ENCODE measurements at places on chromosomes 7 and 10. TPM values are rescaled to one million over a fixed set of nuclear protein-coding genes. Genes with fewer than 3 reads are reported as not detected.

The AMPH gene
- total RNA-seq: 8.8 TPM

The CASTOR2 gene
- total RNA-seq: 27.1 TPM

The MPP7 gene
- total RNA-seq: 38.0 TPM

The PCLO gene
- total RNA-seq: 0.52 TPM

The MALRD1 gene
- total RNA-seq: 2.4 TPM

The ZNF727 gene
- 5.6 TPM for total RNA-seq

The SLC18A3 gene
- not detected for total RNA-seq

DNA sequence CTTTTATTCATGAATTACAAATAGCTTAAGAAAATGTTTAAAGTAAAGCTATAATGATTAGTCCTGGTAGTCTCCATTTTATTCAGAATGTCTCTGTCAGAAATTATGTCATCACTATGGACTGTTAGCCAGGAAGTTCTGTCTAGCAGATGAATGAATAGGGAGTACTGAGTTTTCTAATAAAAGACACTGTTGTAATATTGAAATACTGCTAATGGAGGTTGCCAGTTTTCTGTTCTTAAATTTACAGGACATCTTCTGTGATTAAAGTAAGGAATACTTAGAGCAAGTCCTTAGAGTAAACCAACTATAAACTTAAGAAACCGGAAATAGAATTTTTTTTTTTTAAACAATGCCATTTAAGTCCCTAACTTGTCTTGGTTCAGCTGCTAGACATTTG lies 309.8 kb downstream of the ADK start:
- no peak overlapping the region for H3K4me3 ChIP-seq
- no peaks in the 10 kb centered on the region for H3K36me3 ChIP-seq
- H3K27me3 ChIP-seq: no peaks in the 10 kb centered on the region

DNA sequence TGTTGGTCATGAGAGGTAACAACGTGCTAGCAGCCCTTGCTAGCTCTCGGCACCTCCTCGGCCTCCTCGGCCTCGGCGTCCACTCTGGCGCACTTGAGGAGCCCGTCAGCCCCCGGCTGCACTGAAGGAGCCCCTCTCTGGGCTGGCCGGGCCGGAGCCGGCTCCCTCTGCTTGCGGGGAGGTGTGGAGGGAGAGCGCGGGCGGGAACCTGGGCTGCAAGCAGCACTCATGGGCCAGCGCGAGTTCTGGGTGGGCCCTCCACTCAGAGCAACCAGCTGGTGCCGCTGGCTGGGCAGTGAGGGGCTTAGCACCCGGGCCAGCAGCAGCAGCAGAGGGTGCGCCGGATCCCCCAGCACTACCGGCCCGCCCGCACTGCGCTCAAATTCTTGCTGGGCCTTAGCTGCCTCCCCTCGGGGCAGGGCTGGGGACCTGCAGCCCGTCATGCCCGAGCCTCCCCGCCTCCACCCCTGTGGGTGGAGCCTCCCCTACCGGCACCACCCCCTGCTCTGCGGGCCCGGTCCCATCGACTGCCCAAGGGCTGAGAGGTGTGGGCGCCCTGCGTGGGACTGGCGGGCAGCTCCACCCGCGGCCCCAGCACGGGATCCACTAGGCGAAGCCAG lies 96.1 kb downstream of the PAXIP1 start:
- no peak overlapping the region for H3K27ac ChIP-seq
- H3K27me3 ChIP-seq: no peaks in the 10 kb centered on the region
- no peak overlapping the region for H3K4me3 ChIP-seq
- H3K36me3 ChIP-seq: no peaks in the 10 kb centered on the region
- DNase-seq: no peak
- H3K4me1 ChIP-seq: no peaks in the 10 kb centered on the region

DNA sequence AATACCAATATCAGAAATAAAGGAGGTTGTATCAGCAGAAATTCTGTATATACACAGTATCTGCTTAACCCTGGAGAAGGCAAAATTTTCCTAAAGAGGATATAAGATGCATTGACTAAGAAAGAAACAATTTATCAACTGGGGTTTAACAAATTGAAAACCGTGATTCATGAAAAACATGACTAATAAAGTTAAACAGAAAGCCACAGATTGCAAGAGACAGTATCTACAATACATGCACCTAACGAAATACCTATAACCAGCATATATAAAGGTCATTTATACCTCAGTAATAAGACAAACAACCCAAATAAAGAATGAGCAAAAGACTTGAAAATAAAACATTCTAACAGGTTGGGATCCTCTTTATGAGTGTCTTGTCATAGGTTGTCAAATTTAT lies 101.8 kb downstream of the IQUB start:
- no peak overlapping the region for H3K4me3 ChIP-seq
- H3K36me3 ChIP-seq: no peaks in the 10 kb centered on the region
- H3K27ac ChIP-seq: no peak overlapping the region
- no peaks in the 10 kb centered on the region for H3K4me1 ChIP-seq
- no peaks in the 10 kb centered on the region for H3K27me3 ChIP-seq

GRCh38 chr7:18995270-18995671 lies 122.2 kb downstream of the TWIST1 start:
- H3K4me1 ChIP-seq: no peaks in the 10 kb centered on the region
- no peaks in the 10 kb centered on the region for H3K36me3 ChIP-seq
- no peak overlapping the region for H3K27ac ChIP-seq
- H3K4me3 ChIP-seq: no peak overlapping the region

- no peaks in the 10 kb centered on the region for H3K4me1 ChIP-seq
- no peak overlapping the region for H3K27ac ChIP-seq
- no peak for DNase-seq
- no peaks in the 10 kb centered on the region for H3K36me3 ChIP-seq
These were observed 75.3 kb upstream of the TAS2R16 start for GRCh38 chr7:123070702-123071286.

- H3K4me3 ChIP-seq: peak overlapping the region; percentile 90
- H3K4me1 ChIP-seq: no peaks in the 10 kb centered on the region
- H3K27ac ChIP-seq: no peak overlapping the region
- DNase-seq: no peak
- H3K27me3 ChIP-seq: no peaks in the 10 kb centered on the region
These were observed 1.1 kb downstream of the ZNF777 start for GRCh38 chr7:149459540-149460452.

DNA sequence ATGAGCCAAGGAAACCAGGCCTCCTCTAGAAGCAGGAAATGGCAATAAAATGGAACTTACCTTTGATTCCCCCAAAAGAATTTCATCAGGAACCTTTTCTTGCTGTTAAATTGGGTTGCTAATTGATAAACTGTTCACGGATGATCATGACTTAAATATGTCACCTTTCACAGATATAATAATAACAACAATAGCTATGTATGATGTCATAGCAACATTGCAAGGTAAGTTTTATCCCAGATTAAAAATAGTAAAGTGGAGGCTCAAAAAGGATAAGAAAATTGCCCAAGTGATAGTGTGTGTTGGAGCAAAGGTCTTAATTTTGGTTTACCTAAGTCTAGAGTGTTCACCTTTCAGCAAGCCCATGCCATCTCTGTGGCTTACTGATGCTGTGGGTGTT lies 357.6 kb upstream of the CELF2 start:
- H3K4me1 ChIP-seq: no peaks in the 10 kb centered on the region
- DNase-seq: no peak
- H3K27me3 ChIP-seq: no peaks in the 10 kb centered on the region
- H3K4me3 ChIP-seq: no peak overlapping the region

- H3K4me1 ChIP-seq: peaks cover 10% of the 10 kb centered on the region
- peak; percentile 69 for DNase-seq
- H3K36me3 ChIP-seq: no peaks in the 10 kb centered on the region
These were observed 109.3 kb downstream of the TCF7L2 start for GRCh38 chr10:113059371-113059780.

- no peak for DNase-seq
- H3K4me1 ChIP-seq: no peaks in the 10 kb centered on the region
- H3K36me3 ChIP-seq: no peaks in the 10 kb centered on the region
- no peak overlapping the region for H3K4me3 ChIP-seq
These were observed 546.6 kb downstream of the INHBA start for GRCh38 chr7:41156268-41156667.

- H3K27ac ChIP-seq: no peak overlapping the region
- no peaks in the 10 kb centered on the region for H3K27me3 ChIP-seq
- no peak for DNase-seq
- H3K4me1 ChIP-seq: no peaks in the 10 kb centered on the region
- H3K4me3 ChIP-seq: no peak overlapping the region
These were observed 178.3 kb upstream of the AUTS2 start for GRCh38 chr7:69419934-69420333.

- H3K4me3 ChIP-seq: no peak overlapping the region
- H3K4me1 ChIP-seq: no peaks in the 10 kb centered on the region
- DNase-seq: no peak
- H3K36me3 ChIP-seq: no peaks in the 10 kb centered on the region
- H3K27me3 ChIP-seq: no peaks in the 10 kb centered on the region
These were observed 132.2 kb upstream of the PLXNA4 start for GRCh38 chr7:132708470-132708869.

DNA sequence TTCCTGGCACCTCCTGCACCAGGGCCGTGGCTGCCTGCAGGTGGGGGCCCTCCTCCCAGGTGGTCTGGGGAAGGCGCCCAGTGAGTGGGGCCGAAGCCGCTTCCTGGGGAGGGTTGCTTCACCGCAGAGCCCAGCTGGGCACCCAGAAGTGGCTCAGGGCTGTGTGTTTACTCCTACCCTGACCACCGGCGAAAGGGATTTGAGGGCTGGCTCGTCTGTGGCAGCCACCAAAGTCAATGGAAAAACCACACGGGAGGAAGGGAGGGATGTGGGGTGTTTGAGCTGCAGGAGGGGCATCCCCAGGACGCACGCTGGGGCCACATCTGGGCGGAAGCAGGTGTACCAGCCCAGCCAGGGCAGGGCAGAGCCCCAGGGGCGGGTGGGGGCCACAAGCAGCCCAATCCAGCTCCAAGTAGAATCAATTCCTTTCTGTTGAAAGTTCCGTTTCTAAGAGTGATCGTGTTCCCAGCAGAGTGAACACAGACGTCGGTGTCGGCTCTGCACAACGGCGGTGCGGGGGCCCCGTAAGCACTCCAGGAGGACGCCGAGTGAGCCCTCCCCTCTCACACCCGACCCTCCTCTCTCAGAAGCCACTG lies 69.9 kb downstream of the FOXL3 start:
- no peaks in the 10 kb centered on the region for H3K27me3 ChIP-seq
- H3K36me3 ChIP-seq: no peaks in the 10 kb centered on the region
- no peak overlapping the region for H3K27ac ChIP-seq
- H3K4me3 ChIP-seq: no peak overlapping the region

DNA sequence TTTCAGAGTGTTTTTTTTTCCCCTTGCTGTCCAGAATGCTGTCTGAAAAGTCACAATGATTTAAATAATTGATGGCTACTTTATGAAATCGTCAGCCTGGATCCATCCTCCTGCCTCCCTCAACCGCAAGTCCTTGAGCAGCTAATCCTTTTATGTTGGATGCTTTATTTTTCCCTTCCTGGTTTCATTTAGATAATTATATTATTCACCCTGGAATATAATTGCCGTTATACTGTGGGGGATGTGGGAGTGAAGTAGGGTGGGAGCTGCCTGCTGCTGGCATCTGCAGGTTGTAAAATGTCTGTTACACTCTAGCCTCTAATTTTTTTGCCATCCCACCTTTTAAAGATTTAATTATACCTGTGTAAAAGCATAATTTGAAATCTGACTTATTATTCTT lies 290.5 kb upstream of the LRGUK start:
- H3K27me3 ChIP-seq: no peaks in the 10 kb centered on the region
- no peaks in the 10 kb centered on the region for H3K4me1 ChIP-seq
- no peak for DNase-seq
- no peaks in the 10 kb centered on the region for H3K36me3 ChIP-seq
- no peak overlapping the region for H3K27ac ChIP-seq

- no peak overlapping the region for H3K4me3 ChIP-seq
- no peak overlapping the region for H3K27ac ChIP-seq
- H3K27me3 ChIP-seq: no peaks in the 10 kb centered on the region
- no peaks in the 10 kb centered on the region for H3K36me3 ChIP-seq
- no peaks in the 10 kb centered on the region for H3K4me1 ChIP-seq
- peak; percentile 38 for DNase-seq
These were observed 43.5 kb upstream of the ZMIZ1 start for GRCh38 chr10:79025199-79025832.

DNA sequence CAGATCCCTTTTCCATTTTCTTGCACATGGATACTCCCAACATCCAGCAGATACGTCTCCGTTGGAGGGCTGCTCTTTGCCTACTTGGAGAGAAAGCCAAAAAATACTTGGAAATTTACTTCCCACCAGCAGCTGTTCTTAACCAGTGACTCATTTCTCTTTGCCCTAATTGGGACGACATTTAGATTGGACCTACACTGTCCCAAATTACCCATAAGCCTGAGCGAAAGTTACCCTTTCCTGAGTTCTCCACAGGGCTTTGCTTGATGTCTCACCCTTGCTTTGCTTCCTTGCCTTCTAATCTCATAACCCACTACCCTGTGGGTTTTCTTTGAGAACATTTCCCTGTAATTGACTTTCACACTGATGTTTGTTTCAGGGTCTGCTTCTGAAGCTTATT lies 48.1 kb downstream of the SAMD8 start:
- peaks cover 7% of the 10 kb centered on the region for H3K4me1 ChIP-seq
- no peaks in the 10 kb centered on the region for H3K27me3 ChIP-seq
- H3K27ac ChIP-seq: no peak overlapping the region
- no peak overlapping the region for H3K4me3 ChIP-seq
- no peak for DNase-seq
- H3K36me3 ChIP-seq: no peaks in the 10 kb centered on the region

GRCh38 chr7:3120513-3120912 lies 76.8 kb upstream of the CARD11 start:
- H3K36me3 ChIP-seq: no peaks in the 10 kb centered on the region
- no peaks in the 10 kb centered on the region for H3K27me3 ChIP-seq
- no peak overlapping the region for H3K27ac ChIP-seq

- no peaks in the 10 kb centered on the region for H3K36me3 ChIP-seq
- no peak overlapping the region for H3K27ac ChIP-seq
- H3K27me3 ChIP-seq: no peaks in the 10 kb centered on the region
- no peak overlapping the region for H3K4me3 ChIP-seq
- no peaks in the 10 kb centered on the region for H3K4me1 ChIP-seq
- no peak for DNase-seq
These were observed 15.0 kb upstream of the INSIG1 start for GRCh38 chr7:155282671-155283070.

- DNase-seq: no peak
- H3K4me1 ChIP-seq: no peaks in the 10 kb centered on the region
- no peaks in the 10 kb centered on the region for H3K36me3 ChIP-seq
These were observed 7.7 kb upstream of the TRA2A start for GRCh38 chr7:23539494-23539907.

DNA sequence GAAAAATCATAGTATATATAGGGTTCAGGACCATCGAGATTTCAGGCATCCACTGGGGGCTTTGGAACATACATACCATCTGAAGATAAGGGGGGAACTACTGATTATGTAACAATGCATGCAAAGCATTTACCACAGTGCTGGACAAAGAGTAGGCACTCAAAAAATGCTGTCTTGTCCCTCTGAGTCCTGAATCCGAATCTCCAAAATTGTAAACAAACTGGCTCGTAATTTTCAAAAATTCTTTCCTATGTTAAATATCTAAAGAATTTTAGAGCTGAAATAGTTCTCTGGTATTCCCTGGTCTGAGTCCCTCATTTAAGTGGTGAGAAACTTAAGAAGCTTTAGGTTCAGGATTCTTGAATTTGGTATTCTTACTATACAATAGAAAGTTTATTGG lies 167.8 kb upstream of the ASAH2 start:
- H3K27ac ChIP-seq: no peak overlapping the region
- no peaks in the 10 kb centered on the region for H3K36me3 ChIP-seq
- H3K4me3 ChIP-seq: no peak overlapping the region
- no peaks in the 10 kb centered on the region for H3K4me1 ChIP-seq
- no peak for DNase-seq
